Foreskin keratinocyte (primary cell): ENCODE measurements at places on chromosomes 2 and 18. TPM values are rescaled to one million over a fixed set of nuclear protein-coding genes. Genes with fewer than 3 reads are reported as not detected.

DNA sequence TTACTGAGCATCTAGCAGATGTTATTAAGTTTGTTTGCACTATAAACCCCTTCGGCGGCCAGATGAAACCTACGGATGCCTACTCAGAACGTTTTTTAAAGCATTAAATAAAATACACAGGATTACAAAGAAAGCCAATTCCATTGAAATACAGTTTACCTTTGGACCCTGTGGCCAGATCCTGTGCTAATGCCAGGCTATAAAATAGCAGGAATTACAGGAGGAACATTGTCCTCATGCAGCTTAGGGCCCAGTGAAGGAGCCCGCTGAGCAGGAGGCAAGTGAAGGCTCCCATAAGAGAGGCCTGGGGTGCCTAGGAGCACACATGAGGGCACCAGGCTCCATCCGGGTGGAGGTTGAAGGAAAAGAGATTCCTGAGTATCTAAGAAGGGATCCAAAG lies 310.4 kb downstream of the MTX2 start:
- no peak for DNase-seq

- no peak for DNase-seq
Observed at GRCh38 chr2:30514134-30514847, 67.2 kb downstream of the LCLAT1 start.

GRCh38 chr2:79855264-79856006 lies 342.6 kb downstream of the CTNNA2 start:
- no peak for DNase-seq

- no peak for DNase-seq
Observed at GRCh38 chr18:23539911-23540525, 36.7 kb downstream of the RMC1 start.

GRCh38 chr18:7020995-7021777 lies 96.4 kb downstream of the LAMA1 start:
- DNase-seq, result no peak

GRCh38 chr2:138500592-138501424 lies 762 bp upstream of the SPOPL start:
- DNase-seq, result no peak

DNA sequence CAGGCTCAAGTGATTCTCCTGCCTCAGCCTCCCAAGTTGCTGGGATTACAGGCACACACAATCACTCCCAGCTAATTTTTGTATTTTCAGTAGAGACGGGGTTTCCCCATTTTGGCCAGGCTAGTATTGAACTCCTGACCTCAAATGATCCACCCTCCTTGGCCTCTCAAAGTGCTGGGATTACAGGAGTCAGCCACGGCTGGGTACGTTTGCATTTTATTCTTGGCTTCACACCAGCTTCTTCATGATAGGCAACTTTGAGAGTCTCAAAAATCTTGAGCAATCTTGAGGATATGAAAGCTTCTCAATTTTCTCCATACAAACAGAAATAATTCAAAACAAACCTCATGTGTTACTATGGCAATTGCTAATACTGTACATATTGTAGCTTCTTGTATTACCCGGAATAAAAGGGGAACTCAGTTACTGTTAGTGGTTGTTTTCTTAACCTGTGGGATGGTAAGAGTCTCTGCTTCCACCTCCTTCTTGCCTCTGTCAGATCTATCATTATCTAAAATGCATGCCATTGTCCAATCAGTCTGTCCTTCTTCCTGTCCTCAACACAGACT lies 102.9 kb upstream of the SYT4 start:
- DNase-seq, result no peak

Gene FOXD4L1
- 0.02 TPM in 2 replicates for polyA plus RNA-seq

Gene MALL
- polyA plus RNA-seq, result 56.1 and 66.0 TPM in 2 replicates

Gene RASGRP3
- 0.19 and 0.22 TPM in 2 replicates for polyA plus RNA-seq

DNA sequence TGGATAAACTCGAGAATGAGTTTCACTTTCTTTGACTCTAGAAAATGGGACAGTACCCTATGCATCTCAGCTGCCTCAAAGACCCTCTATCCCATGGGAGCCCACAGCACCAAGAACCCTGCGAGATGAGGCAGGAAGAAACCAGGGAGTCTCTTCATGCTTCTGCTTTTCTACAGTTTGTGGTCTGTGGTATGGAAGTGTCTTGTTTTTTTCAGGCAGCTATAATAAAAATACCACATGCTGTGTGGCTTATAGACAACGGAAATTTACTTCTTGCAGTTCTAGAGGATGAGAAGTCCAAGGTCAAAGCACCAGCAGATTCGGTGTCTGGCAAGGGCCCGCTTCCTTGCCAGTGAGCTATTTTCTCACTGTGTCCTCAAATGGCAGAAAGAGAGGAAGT lies 257.9 kb downstream of the SUCLG1 start:
- DNase-seq, result no peak

Gene SP3
- polyA plus RNA-seq, result 10.2 and 13.0 TPM in 2 replicates

DNA sequence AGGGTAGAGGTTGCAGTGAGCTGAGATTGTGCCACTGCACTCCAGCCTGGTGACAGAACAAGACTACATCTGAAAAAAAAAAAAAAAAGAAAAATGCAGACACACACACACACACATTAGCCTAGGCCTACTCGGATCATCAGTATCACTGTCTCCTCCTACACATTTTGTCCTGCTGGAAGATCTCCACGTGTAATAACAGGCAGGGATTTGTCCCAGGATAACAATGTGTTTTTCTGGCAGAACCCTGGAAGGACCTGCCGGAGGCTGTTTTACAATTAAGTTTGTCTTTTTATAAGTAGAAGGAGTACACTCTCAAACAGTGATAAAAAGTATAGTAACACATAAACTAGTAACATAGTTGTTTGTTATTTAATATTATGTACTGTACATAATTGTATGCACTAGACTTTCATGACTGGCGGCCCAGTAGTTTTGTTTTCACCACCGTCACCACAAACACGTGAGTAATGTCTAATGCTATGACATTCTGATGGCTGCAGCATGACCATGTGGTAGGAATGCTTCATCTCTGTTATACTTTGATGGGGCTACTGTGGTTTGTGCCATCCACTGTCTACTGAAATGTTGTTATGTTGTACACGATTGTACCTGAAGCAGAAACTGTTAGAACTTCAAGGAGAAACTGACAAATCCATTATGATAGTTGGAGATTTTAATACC lies 130.6 kb downstream of the ATP9B start:
- peak; percentile 69 for DNase-seq

DNA sequence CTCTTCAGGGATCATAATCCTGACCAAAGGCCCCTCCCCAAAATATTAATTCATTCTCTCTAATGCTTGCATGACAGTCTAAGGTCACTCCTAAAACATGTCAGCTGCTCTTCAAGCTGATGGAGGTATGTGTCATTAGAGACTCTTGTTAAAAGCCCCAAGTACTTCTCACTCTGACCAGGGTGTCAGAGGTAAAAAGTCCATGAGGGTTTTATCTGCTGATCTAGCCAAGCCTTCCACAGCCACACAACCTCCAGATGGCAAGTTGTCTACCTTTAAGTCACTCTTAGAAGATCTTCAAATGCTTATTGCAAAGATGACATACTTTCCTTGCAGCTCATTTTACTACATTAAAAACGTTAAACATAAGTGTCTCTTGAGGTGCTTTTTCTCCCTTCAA lies 83.6 kb upstream of the ETAA1 start:
- DNase-seq, result no peak

DNA sequence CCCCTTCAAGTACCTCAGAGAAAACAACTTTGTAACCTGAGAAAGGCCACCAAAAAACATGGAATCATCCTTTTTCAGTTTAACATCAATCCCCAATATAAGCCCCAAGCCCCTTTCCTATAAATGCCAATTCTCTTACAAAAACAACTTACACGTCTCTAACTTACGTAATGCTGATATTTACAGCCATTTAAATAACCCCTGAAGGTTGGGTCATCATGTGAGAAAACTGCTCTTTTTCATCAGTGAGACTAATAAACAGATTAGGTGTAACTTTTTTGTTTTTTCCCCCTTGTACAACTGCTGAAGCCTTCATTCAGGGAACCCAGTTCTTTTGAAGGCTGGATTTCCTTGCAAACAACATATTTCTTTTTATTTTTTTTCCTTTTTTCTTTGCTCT lies 3.7 kb downstream of the FASTKD1 start:
- DNase-seq, result no peak

GRCh38 chr2:21163213-21163612 lies 39.4 kb downstream of the TDRD15 start:
- no peak for DNase-seq

DNA sequence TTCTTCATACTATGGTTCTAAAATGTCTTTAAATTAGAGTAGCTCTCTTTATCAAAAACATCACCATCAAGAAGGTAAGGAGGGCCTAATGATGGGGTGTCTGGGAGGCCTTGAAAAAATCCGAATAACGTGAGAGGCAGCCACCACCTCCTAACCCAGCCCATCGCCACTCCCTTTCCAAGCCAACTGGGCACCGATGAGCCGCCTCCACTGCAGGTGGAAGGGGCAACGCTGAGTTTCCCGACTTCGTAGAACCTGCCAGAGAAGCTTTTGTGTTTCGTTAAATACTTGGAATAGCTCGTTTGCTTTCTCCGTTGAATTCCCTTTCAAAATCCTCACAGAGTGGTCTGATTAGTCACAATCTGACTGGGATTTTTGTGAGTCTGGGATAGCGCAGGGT lies 22.0 kb upstream of the RPL31 start:
- no peak for DNase-seq

Gene C1QL2
- not detected in 2 replicates for polyA plus RNA-seq

DNA sequence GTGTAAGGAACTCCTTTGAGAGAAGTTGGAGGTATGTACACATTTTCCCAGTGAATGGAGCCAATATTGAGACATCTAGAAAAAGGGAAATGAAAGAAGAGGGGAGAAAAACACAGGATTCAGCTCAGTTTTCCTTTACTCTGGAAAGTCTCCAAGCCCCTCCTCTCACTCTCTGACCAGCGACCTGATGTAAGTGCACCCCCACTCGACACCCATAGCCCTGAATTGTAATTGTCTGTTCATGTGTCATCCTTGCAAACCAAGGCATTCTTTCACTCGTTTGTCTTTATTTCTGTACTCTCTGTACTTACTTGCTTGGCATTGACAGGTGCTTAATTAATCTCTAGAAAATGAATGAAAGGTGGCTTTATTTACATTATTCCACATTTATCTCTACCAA lies 55.7 kb upstream of the CTAGE1 start:
- DNase-seq, result no peak

- no peak for DNase-seq
Observed at GRCh38 chr2:179692610-179693009, 168.8 kb downstream of the ZNF385B start.

Gene HTR2B
- not detected in 2 replicates for polyA plus RNA-seq

Gene GULP1
- polyA plus RNA-seq, result 1.9 and 2.4 TPM in 2 replicates

DNA sequence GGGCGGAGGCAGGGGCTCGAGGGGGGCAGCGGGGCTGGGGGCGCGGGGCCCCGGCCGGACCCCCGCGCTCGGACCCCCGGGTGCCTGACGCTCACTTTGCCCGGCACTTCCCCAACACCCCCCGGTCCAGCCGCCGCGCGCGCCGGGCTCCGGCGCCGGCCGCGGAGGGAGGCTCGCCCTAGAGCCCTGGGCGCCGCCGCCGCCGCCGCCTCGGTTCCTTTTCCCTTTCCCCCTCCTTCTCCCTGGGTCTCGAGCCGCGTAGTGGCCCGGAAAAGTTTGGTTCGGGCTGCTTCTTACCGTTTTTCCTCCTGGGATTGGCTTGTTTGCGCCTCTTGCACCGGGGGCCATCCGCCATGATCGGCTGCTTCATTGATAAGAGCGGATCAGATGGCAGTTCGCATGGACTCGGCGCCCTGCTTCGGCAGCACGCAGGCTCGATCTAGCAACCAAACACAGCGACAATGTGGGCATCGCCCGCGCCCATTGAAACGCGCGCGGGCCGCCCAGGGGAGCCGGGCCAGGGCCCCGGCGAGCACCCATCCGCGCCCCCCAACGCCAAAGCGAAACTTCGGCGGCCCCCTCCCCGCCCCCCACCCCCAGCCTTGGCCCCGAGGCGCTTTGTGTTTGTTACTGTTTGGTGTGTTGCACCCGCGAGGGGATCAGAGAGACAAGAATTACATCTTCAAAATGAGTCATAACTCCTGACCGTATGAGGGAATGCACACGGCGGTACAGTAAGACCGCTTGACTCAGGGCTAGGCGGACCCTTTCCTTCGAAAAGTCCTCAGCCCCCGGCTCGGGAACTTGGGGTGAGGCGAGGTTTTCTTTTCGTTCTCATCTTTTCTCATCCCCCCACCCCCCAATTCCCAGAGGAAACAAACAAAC lies 2.7 kb downstream of the ZEB2 start:
- peak; percentile 66 for DNase-seq

Gene KIF1A
- polyA plus RNA-seq, result not detected in 2 replicates

DNA sequence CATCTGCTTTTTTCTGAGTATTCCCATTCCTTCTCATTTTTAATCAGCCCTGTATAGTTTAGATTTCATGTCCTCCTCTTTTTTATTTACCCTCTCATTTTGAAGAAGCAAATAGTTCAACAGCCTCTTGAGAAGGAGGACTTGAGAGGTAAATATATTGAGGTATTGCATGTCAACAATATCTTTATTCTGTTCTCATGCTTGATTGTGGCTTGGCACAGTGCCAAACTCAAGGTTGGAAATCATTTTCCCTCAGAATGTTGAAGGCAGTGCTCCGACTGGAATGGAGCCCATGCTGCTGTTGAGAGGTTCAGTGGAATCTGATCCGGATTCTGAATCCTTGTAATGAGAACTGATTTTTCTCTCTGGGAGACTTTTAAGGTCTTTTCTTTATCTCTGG lies 31.0 kb upstream of the GALNT3 start:
- DNase-seq, result no peak

Gene CCDC195
- polyA plus RNA-seq, result not detected in 2 replicates

Gene PSD4
- polyA plus RNA-seq, result 22.8 and 24.8 TPM in 2 replicates

GRCh38 chr2:215368493-215368809 lies 56.6 kb downstream of the ATIC start:
- no peak for DNase-seq

DNA sequence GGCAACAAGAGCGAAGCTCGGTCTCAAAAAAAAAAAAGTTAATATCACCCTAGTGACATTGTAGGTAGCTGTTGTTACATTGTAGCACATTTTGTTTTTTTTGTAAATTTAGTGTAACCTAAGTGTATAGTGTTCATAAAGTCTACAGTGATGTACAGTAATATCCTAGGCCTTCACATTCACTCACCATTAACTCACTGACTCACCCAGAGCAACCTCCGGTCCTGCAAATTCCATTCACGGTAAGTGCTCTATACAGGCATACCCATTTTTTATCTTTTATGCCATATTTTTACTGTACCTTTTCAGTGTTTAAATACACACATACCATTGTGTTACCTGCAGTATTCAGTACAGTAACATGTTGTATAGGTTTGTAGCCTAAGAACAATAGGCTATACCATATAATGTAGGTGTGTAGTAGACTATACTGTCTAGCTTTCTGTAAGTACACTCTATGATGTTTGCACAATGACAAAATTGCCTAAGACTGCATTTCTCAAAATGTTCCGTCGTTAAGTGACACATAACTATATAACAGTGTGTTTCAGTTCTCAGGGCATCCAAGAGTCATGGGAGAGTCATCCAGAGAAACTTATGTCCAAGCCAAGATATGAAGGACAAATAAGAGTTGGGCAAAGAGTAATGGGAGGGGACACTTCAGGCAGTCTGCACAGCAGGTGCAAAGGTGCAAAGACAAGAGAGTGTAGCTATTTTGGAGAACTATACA lies 68.4 kb downstream of the TANK start:
- DNase-seq, result no peak
